Fibroblast of the aortic adventitia (primary cell): ENCODE measurements at places on chromosomes 12 and 14.

GRCh38 chr14:69424149-69424923, 25.8 kb downstream of the SLC39A9 start:
- no peak for DNase-seq

DNA sequence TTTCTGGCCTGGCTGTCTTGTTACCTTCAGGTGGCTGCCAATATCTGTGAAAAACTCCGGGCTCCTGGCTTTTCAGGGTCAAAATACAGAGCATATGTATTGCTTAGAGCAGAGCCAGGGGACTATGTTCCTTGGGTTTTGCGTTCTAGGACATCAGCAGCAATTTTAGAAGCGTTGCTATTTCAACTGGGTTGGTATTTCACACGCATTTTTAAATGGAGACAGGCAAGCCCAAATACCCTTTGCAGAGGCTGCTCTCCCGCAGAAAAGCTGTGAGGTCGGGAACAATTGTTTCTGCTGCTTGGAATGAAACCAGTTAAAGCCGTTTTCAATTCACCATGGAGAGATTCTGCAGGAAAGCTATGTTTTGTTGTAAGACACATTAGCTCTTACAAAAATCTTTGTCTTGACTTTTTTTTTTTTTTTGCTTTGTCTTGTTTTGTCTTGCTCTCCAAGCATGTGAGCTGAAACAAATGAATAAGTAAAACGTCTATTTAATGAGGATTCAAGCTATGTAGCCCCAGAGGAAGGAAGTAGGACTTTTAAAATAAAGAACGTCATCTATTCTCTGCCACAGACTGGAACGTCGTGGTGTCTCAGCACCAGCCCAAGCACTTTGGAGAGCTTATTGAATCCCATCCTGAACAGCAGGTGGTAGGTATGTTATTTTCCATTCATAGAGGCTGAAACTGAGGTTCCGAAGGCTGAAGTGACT, 181.0 kb upstream of the TBX3 start:
- peak; percentile 37 for DNase-seq

GRCh38 chr12:68236421-68237059, 10.9 kb upstream of the IL26 start:
- peak; percentile 31 for DNase-seq

- DNase-seq: peak; percentile 69
Observed at GRCh38 chr14:37150414-37150813, 22.0 kb downstream of the SLC25A21 start.

GRCh38 chr12:4424422-4424821, 21.2 kb downstream of the FGF6 start:
- DNase-seq: no peak

DNA sequence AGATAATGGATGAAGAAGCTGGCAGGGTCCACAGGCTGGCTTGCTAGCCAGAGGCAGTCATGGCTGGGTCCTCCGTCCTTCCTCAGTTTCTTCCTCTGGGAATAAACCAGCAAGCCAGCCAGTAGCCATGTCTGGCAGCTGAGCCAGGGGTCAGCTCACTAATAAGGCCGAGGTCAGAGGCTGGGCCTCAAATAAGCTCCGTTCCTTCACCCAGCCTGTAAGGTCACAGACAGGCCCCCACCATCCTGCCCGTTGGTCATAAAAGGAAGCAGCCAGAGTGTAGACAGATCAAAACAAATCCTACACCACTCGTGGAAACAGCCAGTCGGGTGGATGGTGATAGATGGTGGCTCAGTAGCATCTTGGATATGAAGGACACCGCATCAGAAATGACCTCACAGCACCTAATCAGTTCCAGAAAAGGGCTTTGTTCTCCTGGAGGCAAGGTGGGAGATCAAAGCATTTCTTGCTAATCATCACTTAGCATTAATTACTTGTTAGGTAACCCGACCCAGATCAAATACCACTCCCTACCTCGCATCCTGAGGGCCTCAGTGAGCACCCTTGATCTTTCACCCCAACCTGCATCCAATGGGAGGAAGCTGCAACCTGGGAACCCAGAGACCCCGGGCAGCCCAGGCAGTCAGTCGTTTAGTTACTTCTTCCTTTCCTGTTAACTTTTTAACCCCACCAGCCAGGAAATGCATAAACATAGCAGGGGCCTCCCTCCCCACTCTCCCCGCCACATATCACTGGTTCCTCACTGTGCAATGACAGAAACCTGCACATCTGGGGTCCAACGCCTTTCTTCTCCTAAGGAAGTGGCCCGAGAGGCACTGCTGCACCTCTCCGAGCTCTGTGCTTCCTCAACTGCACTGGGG, 90.2 kb downstream of the KDM2B start:
- no peak for DNase-seq

DNA sequence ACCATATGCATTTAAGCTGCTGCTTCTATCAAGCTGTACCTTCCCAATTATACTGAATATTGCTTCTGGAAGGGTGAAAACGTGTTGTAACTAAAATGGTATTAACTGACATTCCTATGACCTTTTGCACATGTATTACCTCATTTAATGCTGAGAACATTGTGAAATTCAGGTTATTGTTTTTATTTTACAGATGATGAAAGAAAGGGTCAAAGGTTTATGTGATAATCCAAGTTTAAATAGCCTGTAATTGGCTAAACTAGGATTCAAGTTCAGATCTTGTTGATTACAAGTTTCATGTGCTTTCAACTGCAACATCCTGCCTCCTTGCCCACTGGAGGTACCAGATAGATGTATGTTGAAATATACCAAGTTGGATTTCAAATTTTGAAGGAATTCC, 433.3 kb upstream of the PRICKLE1 start:
- no peak for DNase-seq

- peak; percentile 79 for DNase-seq
Observed at GRCh38 chr14:76152333-76152681, 585 bp downstream of the GPATCH2L start.

GRCh38 chr12:40921563-40922163, 229.4 kb downstream of the CNTN1 start:
- DNase-seq: peak; percentile 44

DNA sequence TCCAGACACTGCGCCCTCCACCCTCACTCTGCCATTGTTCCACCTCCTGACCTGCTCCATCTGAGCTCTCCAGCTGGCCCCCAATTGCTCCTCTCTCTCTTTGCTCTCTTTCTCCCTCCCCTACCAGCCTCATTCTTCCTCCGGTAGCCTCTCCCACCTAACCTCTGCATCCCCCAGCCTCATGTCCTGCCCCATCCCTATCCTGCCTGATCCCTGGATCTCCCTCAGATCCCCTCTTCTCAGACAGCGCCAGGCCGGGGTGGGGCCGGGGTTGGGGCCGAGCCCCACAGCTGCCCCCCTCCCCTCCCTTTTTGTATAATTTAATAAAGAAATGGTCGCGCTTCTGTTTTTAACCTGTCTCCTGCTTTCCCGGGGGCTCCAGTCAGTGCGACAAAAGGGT, 1.7 kb upstream of the LAG3 start:
- DNase-seq: no peak

DNA sequence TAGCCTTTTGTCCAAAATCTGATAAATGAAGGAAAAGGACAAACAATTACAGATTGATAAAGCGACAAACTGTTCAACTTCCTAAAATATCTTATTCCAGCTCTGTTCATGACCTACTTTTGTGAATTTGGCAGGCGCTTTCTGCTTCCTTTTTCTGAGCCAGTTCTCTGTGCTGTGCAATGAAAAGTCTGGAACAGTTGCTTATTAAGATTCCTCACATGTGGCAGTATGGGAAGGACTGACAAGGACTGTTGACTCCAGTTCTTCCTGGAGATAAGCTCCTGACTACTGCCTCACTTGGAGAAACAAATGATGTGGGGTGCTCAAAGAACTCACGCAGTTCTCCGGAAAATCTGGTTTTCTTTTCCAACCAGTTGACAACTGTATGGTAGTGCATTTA, 58.3 kb upstream of the ANP32D start:
- no peak for DNase-seq

DNA sequence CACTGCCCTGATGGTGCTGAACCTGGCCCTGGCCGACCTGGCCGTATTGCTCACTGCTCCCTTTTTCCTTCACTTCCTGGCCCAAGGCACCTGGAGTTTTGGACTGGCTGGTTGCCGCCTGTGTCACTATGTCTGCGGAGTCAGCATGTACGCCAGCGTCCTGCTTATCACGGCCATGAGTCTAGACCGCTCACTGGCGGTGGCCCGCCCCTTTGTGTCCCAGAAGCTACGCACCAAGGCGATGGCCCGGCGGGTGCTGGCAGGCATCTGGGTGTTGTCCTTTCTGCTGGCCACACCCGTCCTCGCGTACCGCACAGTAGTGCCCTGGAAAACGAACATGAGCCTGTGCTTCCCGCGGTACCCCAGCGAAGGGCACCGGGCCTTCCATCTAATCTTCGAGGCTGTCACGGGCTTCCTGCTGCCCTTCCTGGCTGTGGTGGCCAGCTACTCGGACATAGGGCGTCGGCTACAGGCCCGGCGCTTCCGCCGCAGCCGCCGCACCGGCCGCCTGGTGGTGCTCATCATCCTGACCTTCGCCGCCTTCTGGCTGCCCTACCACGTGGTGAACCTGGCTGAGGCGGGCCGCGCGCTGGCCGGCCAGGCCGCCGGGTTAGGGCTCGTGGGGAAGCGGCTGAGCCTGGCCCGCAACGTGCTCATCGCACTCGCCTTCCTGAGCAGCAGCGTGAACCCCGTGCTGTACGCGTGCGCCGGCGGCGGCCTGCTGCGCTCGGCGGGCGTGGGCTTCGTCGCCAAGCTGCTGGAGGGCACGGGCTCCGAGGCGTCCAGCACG, 4.7 kb downstream of the LTB4R start:
- DNase-seq: no peak

DNA sequence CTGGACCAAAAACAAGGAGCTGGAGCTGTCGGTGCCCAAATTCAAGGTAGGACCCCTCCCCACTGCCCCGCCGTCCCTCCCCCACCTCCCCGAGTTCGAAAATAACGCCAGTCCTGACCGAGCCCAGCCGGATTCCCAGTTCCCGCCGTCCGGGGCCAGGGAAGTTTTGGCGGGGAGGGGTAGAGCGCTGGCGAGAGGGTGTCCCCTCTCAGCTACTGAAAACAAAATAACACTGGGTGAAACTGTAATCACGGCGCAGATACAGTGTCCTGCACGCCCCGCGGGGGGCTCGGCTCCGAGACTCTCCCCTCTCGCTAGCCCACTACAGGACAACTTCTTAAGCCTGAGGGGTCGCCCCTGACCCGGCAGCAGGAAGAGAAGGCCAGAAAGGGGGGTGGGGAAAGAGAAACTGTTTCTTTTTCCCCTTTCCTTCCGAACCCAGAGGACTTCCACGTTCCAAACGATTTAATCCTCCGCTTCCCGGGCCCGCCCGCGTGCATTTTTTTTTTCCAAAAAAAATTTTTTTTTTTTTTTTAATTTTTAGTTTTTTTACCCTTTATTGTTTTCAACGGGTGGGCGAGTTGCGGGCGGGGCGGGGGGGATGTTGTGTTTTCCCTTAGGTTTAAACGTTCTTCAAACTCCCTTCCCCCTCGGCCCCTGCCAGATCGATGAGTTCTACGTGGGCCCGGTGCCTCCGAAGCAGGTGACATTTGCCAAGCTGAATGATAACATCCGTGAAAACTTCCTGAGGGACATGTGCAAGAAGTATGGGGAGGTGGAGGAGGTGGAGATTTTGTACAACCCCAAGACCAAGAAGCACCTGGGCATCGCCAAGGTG, 1.6 kb downstream of the SETD1B start:
- peak; percentile 50 for DNase-seq

- DNase-seq: no peak
Observed at GRCh38 chr14:91927191-91927590, 20.3 kb downstream of the FBLN5 start.

GRCh38 chr12:91053951-91054715, 3.7 kb downstream of the KERA start:
- peak; percentile 87 for DNase-seq

DNA sequence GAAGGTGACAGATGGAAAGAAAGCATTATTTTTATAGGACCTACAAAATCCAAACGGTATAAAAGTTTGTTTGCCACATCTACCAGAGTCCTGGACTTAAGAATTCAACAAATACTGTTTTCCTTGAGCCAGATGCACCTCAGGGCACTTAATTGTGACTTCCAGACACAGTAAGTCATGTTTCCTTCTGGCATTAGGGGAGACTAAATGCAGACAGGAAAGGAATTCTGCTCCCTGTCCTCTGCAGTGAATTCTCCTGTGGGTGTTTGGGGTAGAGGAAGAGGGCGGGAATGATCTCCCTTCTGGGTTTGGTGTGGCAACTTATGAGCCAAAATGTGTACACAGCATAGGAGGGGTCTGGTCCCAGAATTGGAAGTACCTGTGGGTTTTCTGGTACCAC, 93.9 kb upstream of the ZDHHC17 start:
- no peak for DNase-seq

DNA sequence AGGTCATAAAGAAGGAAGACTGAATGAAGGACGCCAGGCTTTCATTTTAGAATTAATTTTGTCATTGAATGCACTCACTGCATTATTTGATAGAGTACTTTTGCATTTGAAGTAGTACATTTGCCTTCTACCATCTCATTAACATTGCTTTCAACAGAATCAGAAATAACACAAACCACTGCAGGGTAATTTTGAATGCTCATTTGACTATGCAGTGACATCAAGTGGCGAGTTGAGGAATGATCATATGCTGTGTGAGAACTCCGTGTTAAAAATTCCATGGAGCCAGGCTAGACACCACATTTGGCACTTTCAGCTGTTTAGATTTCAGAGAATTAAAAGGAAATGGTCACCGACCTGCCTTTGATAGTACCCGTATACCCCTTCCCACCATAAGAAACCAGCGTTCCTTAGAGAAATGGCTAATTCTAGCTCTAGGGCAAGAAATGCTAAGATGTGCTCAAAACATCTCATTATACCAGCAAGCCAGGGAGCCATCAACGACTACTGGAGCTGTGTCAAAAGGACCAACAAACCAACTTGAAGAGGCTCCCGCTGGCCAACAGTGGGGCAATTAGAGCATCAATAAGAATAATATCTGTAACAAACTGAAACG, 16.5 kb downstream of the HEBP1 start:
- peak; percentile 79 for DNase-seq

DNA sequence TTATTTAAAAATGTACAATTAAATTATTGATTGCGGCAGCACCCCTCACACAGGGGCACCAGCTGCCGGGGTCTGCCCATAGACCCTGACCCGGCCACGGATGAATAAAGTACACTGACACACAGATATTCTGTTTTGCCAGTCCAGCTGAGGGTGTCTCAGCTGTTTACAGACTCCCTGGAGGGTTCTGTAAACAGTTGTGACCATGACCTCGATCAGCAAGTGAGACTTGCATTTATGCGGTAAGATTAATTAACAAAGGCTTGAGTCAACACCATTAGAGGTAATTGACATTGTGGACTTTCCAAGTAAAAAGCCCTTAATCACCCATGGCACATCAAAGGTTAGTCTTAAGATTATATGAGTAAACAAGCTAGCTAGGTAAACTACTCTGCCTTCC, 94.3 kb downstream of the FUT8 start:
- DNase-seq: no peak

GRCh38 chr12:27498761-27499160, 25.2 kb upstream of the PPFIBP1 start:
- peak; percentile 22 for DNase-seq
